ENCODE measurements at places on chromosomes 7 and 10.

DNA sequence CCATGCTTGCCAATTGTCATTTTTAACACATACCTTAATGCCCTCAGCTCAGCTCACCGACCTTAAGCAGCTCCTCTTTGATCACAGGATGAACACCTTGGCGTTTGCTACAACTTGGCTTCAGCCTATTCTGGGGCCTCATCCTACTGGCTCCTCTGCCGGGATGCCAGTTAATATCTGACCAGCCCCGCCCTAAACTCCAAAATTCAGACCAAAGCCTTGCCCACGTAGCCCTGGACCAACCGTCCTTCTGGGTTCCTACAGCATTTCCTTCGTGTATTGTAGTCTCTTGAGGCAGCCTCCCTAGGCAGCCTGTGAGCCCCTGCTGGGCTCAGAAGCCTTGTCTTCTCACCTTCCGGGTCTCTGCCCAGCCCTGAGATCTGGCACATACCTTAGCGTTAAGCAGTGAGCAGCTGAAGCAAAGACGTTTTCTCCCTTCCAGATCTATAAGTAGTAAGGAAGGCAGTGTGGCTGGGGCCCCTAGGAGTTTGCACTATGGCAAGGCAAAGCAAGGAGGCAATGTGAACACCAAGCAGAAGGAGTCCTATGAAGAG lies 836 bp downstream of the ENO4 start:
- DNase-seq: no peak

DNA sequence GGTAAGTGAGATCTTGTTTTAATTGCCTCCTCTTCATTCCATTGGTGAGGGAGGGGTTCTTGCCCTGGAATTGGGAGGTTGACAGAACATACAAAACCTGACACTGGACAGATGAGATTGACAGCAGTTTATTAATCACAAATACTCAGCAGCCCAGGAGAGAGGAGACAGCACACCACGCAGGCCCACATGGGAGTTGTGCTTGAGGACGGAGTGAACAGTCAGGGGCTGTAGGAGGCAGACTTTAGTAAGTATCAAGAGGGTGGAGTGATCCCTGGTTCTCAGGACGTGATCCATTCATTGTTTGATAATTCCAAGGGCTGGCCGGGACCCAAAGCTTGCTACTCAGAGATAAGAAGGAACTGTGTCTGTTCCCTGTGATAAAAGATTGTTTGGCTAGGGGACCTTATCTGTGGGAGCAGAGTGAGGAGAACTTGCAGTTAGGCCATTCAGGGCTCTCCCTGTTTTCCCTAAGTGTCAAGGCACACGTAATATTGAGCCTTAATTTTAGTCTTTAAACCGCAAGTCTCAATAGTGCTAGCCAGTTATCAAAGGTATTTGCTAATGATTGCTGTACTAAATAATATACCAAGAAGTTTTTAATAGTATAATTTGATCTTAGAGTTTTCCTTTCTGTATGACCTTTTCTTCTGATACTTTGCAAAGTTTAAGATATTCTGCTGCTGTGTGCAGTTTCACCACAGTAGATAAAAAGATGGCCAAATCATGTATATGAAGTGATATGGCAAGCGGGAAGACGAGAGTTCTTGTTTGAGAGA lies 14.5 kb downstream of the CAPZA2 start:
- no peak for DNase-seq

- DNase-seq: peak; percentile 56
Observed at GRCh38 chr10:112307358-112308124, 24.3 kb downstream of the TECTB start.

- DNase-seq: peak; percentile 82
Observed at GRCh38 chr10:28676326-28676967, 874 bp upstream of the BAMBI start.

DNA sequence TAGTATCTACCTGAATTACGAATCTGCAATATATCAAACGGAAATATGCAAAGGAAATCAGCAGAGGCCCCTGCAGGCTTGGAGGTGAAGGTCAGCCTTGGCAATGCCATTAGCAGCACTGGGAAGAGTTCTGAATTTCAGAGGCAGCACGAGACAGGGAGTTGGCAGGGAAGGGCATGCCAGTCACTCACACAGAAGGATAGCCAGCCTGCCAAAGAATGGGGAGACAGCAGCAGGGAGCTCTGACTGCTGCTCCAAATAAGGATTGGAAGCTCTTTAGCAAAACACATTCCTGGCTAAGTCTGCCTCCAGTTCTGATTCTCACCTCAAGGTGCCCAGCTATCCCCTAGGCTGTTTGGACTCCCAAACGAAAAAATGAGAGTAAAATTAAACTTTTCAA lies 188.0 kb downstream of the PDE1C start:
- DNase-seq: no peak

DNA sequence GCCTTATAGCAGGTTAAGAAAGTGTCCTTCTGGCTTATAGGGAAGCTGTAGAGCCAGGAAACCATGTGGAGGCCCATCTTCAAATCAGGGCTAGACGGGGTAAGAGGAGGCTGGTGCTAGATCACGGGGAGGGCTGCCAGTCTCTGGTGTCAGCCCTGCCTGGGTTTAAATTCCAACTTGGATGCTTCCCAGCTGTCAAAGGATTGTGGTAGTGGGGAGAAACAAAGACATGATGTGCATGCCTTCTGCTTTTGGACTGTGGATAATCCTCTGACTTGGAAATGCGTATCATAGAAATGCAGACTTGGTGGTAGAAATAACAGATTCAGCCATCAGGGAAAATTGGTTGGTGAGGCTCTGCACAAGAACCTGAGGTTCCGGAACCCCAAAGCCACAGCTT lies 325.6 kb downstream of the PHTF2 start:
- DNase-seq: no peak

DNA sequence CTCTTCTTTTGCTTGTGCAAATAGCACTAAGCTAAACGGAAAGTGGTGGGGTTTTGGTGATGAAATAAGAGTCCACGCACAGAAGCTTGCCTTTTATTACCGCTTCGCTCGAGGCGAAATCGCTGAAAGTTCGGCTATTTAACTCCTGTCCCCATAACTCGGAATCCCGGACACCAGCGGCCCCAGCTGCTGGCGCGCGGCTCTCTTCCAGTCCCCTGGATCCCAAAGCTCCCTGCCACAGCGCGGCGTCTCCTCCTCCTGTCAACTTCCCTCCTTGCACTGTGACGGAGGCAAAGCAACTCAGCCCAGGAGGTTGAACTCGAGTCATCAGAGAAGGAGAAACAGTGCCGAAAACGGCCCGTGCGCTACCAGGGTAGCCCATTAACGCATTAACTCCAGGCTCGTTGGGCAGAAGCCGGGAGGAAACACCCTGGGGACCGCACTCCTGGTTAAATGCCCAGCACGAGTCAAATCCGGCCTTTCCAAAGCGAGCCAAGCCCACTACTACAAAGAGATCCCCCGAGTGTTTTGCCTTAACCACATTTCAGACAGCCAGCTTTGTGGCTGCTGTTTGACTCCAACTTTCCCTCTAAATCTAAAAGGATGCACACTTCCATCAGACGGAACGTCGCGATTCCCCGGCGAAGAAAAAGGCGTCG lies 1.3 kb downstream of the SEMA3D start:
- DNase-seq: peak; percentile 76

DNA sequence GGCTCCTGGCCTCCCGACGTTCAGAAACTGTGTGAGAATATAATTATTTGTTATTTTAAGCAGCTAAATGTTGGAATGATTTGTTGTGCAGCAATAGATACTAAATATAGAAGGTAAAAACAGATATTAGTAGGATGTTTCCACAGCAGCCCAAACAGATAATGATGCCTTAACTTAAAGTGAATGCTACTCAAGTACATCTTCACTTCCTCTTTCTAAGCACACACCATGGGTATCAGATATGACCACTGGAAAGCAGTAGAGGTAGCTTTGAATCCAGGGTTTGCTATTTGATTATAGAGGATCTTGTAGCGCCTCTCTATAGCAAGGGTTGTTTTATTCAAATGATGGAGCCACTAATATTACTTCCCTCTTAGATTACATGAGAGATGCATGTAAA lies 38.2 kb upstream of the BET1 start:
- DNase-seq: no peak

GRCh38 chr7:87345962-87346371 lies 503 bp downstream of the CROT start:
- DNase-seq: no peak

GRCh38 chr10:45555795-45556194 lies 116.8 kb downstream of the ZFAND4 start:
- DNase-seq: no peak

- DNase-seq: peak; percentile 2
Observed at GRCh38 chr10:42984761-42985325, 92.0 kb upstream of the RET start.

- no peak for DNase-seq
Observed at GRCh38 chr10:49377256-49377655, 18.6 kb downstream of the DRGX start.

- DNase-seq: peak; percentile 50
Observed at GRCh38 chr7:24877790-24878311, 102.1 kb downstream of the OSBPL3 start.

DNA sequence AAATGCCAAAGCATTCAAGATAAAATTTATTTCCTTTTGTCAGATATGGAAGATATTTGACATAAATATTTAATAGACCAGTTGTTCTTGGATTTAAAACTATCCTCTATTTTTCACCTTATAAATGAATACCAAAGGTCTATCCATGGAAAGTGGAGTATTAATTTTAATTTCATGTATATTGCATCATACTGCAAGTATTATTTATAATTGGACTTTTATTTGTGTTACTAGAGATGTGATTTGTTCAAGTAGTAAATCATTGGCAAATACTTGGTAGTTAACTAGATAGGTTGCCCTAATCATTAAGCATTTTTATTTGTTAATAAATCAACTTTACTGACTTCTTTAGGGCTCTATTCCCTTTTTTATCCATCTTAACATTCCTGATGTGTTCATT lies 98.1 kb downstream of the CDC14C start:
- DNase-seq: no peak

GRCh38 chr7:80725181-80725611 lies 86.8 kb downstream of the CD36 start:
- DNase-seq: no peak
